ENCODE measurements at places on chromosomes 1 and 21.

DNA sequence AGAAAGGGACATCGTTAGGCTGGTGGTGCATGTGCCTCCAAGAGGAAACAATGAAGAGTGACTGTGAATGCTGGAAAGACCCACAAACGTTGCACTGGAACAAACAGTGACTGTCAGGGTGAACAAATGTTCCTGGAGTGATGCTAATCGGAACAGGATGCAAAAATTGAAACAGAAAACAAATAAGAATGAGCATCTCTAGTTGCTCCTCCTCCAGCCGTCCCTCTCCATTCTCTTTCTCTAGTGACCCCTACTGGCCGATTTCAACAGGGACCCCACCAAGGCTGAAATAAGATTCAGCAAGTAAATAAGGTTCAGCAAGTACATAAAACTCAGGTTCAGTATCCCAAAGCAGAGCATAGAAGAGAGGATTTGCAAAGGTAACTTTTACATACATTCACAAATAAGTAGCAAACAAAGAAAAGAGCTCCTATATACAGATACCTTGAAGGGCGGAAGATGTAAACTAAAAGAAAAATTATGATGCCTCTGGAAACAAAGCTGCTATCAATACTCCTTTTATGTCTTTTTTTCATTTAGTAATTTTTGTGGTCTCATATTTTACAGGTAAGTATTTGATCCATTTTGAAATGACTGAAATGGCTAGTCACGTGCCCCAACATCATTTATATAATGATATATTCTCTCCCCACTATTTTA lies 836.1 kb upstream of the ADAMTS5 start:
- DNase-seq = peak; percentile 43

GRCh38 chr1:35557611-35558373 lies at the start of gene NCDN:
Gene NCDN, plus strand, starts transcription at chr1:35557799. Its CDS starts 392 bp downstream, at chr1:35558191.
- DNase-seq = peak; percentile 97

- peak; percentile 61 for DNase-seq
Observed at GRCh38 chr1:165570078-165570477, 26.3 kb downstream of the LRRC52 start.

- DNase-seq = no peak
Observed at GRCh38 chr1:229088711-229089110, 182.2 kb upstream of the RAB4A start.

- DNase-seq = no peak
Observed at GRCh38 chr1:46523496-46524353, 27.7 kb downstream of the KNCN start.

DNA sequence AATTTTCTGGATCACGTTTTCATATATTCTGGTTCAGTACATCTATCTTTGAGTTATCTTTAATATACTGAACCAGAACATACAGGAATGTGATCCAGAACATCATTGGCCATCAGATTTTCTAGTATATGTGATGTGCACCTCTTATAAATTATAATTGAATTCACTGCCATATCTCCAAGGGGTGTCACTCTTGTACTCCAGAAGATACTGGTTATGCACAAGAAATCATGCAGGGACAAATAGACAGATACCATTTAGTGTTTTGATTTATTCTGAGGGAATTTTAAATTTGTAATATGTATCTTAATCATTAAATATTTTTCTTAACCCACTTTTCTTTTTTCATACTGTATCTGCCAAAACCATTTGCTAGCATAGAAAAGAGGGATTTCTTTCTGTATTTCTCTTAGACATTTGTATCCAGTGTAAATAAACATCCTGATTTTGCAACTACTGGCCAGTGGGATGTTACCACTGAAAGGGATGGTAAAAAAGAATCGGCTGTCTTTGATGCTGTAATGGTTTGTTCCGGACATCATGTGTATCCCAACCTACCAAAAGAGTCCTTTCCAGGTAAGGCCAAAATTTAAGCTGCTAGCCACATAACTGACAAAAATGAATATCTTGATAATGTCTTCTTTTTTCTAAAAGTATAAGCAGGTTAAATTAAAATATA lies 16.7 kb downstream of the FMO3 start:
- DNase-seq = no peak

DNA sequence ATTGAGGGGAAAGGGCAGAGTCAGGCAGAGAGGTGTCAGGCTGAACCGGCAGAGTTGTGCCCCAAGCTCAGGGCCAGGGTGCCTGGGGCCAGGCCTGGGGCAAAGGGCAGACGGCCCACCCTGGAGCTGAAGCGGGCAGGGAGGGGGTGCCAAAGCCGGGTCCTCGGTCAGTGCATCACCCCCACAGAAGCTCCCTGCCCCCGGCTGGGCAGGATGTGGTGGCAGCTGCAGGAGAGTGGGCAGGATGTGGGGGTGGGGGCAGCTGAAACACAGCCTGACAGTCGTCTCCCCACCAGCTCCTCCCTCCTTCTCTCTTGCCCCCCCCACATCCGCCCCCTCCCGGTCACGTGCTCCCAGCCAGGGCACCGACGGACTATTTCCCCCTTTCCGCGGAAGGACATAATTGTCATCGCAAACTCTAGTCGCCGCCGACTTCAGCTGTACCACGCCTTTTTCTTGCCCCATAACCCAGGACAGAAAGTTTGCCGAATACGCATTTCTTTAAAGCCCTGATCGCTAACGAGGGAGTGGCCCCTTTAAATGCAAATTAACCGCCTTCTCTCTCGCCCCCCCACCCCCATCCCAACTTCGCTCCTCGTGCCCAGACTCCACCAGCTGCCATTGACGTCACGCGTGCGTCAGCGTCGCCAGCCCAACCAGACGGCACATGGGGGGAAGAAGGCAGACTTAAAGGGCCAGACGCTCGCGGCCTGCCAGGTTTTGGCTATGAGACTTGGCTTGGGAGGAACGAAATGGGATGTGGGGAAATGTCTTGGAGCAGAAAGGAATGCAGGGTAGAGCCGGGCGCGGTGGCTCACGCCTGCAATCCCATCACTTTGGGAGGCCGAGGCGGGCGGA lies 4.5 kb upstream of the MEF2D start:
- DNase-seq = peak; percentile 96
